HEK293T (cell line): ENCODE measurements at places on chromosomes 16 and 17.
A peak's percentile ranks its signal among the peaks of the same experiment; 100 is the strongest.

DNA sequence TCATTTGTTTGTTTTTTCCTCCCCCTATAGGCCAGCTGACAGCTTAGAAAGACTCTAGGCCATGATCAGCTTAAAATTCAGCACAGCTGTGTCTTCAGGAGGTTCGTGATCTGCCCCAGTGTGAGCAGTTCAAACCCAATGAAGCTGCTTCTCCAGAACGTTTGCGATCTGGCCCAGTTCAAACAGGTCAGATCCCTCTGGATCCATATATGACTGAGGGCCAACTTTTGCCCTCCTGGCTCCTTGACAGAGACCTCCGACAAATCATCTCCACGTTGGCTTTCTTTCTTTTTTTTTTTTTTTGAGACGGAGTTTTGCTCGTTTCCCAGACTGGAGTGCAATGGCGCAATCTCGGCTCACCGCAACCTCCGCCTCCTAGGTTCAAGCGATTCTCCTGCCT lies 50.2 kb upstream of the ATF7IP2 start:
- no peak for DNase-seq

- DNase-seq, result no peak
Observed at GRCh38 chr16:4166821-4167220, 50.6 kb upstream of the ADCY9 start.

GRCh38 chr17:36978810-36979564 lies 30.2 kb downstream of the AATF start:
- peak; percentile 8 for DNase-seq

DNA sequence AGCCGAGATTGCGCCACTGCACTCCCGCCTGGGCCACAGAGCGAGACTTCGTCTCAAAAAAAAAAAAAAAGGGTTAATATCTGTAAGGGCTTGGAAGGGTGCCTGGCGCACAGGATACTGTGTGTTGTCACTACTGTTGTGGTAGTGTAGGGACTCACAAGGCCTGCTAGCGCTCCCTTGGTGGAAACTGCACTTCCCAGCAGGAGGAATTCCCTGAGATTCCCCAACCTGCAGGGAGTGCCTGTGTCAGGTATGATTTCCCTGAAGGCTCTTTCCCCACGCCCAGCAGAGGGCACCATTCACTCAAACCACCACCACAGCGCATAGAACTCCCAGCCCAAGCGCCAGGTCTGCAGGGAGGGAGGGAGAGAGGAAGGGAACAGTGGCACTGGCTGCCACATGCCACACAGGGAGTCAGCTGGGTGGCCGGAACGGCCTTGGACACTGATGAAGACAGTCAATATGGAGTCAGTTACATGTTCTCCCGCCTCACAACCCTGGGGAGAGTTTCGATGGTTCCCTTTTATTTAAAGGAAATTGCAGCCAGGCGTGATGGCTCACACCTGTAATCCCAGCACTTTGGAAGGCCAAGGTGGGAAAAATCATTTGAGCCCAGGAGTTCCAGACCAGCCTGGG lies 32.7 kb upstream of the CDH1 start:
- peak; percentile 82 for DNase-seq

DNA sequence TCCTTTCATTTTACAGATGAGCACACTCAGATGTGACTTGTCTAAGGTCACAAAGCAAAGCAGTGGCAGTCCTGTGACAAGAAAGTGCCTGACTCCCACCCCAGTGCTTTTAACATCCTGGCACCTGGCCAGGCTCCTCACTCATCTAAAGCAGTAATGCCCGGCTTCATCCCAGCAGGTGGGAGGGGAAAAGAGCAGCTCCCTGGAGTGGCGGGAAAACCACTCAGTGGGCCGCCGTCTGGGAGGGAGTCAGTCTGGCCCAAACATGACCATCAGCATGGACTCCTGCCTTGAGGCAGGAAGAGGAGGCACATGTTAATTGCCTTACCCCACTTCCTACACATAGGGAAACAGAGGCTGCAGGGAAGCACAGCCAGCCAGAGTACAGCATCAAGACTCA lies 2.6 kb downstream of the PCGF2 start:
- no peak for DNase-seq

DNA sequence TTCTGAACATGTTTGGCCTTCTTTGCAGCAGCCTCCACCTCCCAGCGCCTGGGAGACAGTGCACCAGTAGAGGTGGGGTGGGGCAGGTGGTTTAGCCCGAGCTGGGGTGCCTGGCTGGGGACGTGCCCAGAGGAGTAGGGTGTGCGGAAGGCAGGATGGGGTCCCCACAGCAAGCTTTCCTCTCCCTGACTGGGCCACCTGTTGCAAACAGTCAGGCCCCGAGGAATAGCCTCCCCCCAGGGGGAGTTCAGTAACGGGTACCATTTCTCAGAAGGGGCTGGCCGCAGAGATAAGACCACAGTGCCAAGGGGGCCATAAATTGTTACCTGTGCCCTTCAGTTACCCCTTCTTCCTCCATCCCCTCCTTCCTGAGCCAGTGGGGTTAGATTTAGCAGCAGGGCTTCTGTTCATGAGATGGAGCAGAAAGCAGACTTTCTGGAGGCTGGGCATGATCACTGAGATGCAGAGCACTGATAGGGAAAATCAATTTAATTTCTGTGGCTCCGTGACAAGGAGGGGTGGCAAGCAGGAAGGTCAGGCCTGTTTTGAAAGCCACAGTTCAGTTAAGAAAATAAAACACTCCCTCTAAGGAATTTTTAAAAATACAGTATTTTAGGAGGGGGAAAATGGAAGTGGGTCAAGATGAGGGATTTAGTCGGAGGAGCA lies 181.9 kb downstream of the MSI2 start:
- no peak for DNase-seq
